ENCODE measurements at places on chromosomes 11 and 22.
A peak's percentile ranks its signal among the peaks of the same experiment; 100 is the strongest.

DNA sequence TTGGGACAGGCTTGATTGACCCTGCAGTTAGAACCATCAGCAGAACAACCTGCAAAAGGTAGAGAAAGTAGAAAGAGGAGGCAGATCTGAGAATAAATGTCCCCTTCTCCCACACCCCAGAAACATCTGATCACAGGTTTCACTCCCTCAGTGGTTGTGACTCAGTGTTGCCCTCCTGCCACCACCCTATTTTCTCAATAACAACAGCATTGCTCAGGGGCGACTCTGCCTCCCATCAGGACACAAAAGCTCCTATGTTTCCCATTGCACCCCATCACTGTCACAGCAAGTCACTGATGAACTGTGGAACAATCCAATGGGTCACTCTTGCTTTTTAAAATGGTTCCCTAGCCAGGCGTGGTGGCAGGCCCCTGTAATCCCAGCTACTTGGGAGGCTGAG is 110.2 kb downstream of the RASSF10 start:
- H3K36me3 ChIP-seq, result no peaks in the 10 kb centered on the region
- H3K4me3 ChIP-seq, result no peak overlapping the region
- H3K27ac ChIP-seq, result no peak overlapping the region
- no peak for DNase-seq
- no peaks in the 10 kb centered on the region for H3K27me3 ChIP-seq

GRCh38 chr11:119319700-119320239 is 2.8 kb upstream of the MCAM start:
- no peak for DNase-seq
- H3K4me3 ChIP-seq, result no peak overlapping the region
- H3K27me3 ChIP-seq, result no peaks in the 10 kb centered on the region
- H3K36me3 ChIP-seq, result no peaks in the 10 kb centered on the region

- no peak for DNase-seq
- H3K4me3 ChIP-seq, result no peak overlapping the region
- no peaks in the 10 kb centered on the region for H3K36me3 ChIP-seq
- H3K27ac ChIP-seq, result no peak overlapping the region
- no peaks in the 10 kb centered on the region for H3K27me3 ChIP-seq
Observed at GRCh38 chr11:57290288-57290687, 34.5 kb downstream of the TNKS1BP1 start.

- no peaks in the 10 kb centered on the region for H3K27me3 ChIP-seq
- H3K4me3 ChIP-seq, result peak overlapping the region; percentile 82
- H3K4me1 ChIP-seq, result peaks cover 18% of the 10 kb centered on the region
- no peak overlapping the region for H3K27ac ChIP-seq
- no peak for DNase-seq
- H3K36me3 ChIP-seq, result no peaks in the 10 kb centered on the region
Observed at GRCh38 chr11:44728491-44728910, 1.7 kb downstream of the TSPAN18 start.

DNA sequence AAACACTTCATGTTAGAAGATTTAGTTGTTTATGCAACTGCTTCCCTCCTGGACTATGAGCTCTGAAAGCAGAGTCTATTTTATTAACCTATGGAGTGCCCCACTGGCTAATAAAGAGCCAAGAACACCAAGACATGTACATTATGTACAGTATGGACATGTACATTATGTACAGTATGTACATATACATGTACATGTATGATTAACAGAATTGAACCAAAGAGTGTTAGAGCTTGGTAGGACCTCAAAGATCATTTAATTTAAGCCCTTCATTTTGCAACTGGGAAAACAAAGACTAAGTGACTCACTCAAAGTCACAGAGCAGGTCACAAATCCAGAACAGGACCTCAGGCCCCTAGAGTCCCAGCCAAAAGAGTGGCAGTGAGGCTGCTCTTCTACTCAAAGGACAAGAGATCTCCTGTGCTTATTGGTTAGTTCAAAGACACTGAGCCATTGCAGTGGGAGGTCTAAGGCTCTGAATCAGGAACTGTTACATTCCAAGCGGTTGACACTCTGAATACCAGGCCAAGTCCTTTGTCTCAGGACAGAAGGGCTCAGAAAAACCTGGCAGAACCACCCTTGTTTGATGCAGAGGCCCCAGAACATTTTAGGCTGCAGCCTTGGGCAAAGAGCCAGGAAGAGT is 103.8 kb downstream of the FAM168A start:
- H3K4me3 ChIP-seq, result peak overlapping the region; percentile 19
- H3K27me3 ChIP-seq, result no peaks in the 10 kb centered on the region
- peaks cover 26% of the 10 kb centered on the region for H3K4me1 ChIP-seq
- peak; percentile 90 for DNase-seq

GRCh38 chr11:96841792-96842191 is 452.0 kb downstream of the JRKL start:
- H3K4me3 ChIP-seq, result no peak overlapping the region
- H3K27me3 ChIP-seq, result no peaks in the 10 kb centered on the region
- no peak for DNase-seq
- H3K4me1 ChIP-seq, result no peaks in the 10 kb centered on the region

DNA sequence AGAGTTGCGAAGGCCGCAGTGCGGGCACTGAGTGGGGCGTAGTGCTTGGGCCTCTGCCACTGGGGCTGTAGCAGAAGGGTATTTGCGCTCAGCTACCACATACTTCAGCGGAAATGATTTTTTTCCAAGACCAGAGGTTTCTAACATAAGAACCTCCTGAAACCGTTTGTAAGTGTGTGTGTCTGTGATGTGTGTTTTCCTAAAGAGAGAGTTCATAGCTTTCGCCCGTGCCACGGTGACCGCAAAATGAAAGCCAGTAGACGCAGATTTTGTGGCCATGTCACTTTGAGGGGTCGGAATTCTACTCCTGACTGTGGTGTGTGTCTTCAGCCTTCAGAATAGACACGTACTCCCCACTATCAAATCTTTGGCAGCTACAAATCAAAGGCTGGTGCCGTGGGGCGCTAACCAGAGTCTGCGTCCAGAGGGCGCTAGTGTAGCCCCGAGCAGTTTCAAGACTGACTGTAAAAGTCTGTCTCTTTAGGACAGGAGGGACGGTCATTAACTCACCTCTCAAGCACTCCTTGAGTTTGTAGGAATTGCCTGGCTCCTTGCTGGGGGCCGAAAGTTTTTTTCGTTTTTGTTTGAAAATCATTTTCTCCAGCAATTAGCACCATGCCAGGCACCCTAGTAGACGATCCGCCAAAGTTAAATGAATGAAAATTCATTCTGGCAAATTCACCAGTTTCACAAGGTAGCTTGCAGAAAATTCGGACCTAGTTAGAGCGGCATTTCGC is 2.5 kb upstream of the CALCA start:
- no peaks in the 10 kb centered on the region for H3K27me3 ChIP-seq
- H3K4me1 ChIP-seq, result peaks cover 8% of the 10 kb centered on the region
- no peak overlapping the region for H3K27ac ChIP-seq
- no peaks in the 10 kb centered on the region for H3K36me3 ChIP-seq
- H3K4me3 ChIP-seq, result no peak overlapping the region

DNA sequence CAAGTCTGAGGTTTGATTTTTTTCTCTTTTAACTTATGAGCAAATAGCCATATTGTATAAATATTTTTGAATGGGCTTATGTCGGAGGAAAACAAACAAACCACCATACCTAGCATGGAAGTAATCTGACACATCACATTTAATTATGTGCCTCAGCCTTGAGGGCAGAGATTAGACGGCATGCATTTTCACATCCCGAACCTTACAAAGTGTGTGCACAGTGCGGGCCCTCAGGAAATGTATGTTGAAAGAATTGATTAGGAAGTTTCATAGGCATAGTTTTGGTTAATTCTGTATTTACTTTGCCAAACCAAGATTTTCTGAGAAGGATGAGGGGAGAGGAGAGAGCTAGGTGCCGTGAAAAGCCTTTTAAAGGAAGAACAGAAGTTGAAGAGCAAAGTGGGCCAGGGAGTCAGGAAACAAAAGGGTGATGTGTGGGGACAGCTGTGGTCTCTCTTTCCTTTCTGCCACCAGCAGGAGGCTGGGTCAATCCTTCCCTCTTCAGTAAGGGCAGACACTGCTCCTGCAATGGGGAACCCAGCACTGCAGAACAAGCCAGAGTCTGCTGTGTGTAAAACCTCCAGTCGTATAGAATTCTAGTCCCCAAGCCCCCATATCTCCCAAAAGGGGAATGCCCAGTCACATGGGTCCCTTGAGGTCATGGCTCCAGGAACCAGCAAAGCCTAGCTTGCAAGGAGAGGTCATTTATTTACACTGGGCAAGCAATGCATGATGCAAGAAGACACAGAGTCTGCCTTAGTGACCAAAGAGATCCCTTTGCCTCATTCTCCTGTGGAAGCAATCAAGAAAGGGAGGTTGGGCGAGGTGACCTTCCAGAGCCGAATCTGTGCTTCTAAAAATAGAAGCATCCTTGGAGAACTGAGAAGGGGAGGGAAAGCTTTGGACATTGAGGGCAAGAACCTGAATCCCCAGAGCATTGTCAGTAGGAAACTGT is 71.1 kb upstream of the OLFML1 start:
- peaks cover 61% of the 10 kb centered on the region for H3K27me3 ChIP-seq
- H3K4me3 ChIP-seq, result no peak overlapping the region
- H3K36me3 ChIP-seq, result no peaks in the 10 kb centered on the region
- H3K4me1 ChIP-seq, result no peaks in the 10 kb centered on the region
